Activated naive CD4-positive, alpha-beta T cell (primary cell): ENCODE measurements at places on chromosomes 2 and 18.

GRCh38 chr18:10275486-10275885 lies 178.9 kb upstream of the APCDD1 start:
- no peak for DNase-seq

- DNase-seq, result no peak
Observed at GRCh38 chr18:13232086-13232917, 13.7 kb downstream of the LDLRAD4 start.

GRCh38 chr2:19062370-19062769 lies 296.1 kb downstream of the OSR1 start:
- DNase-seq, result no peak

GRCh38 chr2:231987124-231987727 lies 25.7 kb downstream of the DIS3L2 start:
- DNase-seq, result no peak

- DNase-seq, result no peak
Observed at GRCh38 chr18:78965260-78965659, 14.4 kb upstream of the SALL3 start.

DNA sequence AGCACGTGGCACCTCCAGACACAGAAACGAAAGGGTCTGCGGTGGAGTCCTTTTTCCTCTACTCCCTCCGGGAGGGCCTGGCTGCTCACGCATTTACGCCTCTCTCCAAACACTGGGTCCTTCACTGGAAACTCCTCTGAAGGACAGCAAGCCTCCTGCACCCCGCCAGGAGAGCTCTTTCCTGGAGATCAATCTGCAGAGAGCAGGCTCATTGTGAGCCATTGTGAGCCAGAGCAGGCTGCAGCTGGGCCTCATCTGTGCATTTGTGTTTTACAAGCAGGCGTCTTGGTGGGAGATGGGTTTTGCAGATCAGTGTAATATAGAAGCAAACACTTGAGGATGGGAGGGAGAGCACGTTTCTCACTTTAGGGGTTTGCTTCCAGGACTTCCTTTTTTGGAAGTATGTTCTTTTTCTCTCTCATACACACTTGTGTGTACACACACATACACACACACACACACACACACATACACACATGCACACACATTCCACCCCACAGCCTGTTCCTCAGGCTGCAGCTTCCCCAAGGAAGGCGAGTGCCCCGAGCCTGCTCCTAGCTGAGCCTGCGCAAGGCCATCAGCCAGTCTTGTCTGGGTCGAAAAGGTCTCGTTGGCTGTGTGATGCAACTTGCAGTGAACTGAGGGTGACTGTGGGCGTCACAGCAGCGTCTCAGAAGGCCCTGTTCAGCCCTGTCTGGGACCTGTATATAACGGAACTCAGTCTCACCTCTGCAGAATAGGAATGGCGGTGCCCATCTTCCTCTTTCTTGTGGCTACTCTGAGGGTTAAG lies 163.5 kb downstream of the GLI2 start:
- DNase-seq, result no peak

- DNase-seq, result no peak
Observed at GRCh38 chr2:170320948-170321347, 143.0 kb downstream of the MYO3B start.

DNA sequence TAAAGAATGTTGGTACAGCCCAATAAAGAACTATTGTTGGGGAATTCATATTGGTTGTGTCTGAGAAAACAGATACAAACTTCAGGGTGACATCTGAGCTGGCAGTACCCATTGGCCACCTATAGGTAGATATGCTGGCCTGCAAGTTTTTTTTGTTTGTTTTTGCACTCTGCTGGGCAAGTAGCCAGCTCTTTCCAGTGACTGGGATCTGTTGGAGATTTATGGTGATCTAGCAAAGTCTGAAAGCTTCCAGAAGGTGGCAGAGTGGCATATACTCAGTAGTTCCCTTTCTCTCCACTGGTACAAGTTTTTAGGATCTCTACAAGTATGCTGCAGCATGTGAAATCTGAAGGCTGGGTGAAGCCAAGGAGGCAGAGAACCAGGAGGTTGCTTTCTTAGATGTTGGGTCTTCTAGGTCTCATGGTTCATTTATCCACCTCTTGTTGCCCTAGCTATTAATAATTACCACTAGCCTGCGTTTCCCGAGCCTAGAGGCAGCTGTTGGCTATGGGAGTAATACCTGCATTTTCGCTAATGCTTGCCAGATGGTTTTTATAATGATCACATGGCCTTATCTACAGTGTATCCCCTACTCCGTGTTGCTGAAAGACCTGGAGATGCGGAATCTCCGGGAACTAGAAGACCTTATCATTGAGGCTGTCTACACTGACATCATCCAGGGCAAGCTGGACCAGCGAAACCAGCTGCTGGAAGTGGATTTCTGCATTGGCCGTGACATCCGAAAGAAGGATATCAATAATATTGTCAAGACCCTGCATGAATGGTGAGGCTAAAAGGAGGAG lies 9.5 kb downstream of the COPS7B start:
- DNase-seq, result no peak

GRCh38 chr2:217813828-217814227 lies 189.0 kb downstream of the TNS1 start:
- no peak for DNase-seq
